ENCODE measurements at places on chromosomes 7 and 10. TPM values are rescaled to one million over a fixed set of nuclear protein-coding genes. Genes with fewer than 3 reads are reported as not detected.

The MUC12 gene
- polyA plus RNA-seq, result 0.46 TPM

The ITIH2 gene
- 0.87 TPM for polyA plus RNA-seq

The LIPM gene
- not detected for polyA plus RNA-seq

GRCh38 chr10:48477141-48477540 lies 127.7 kb downstream of the ARHGAP22 start:
- DNase-seq, result no peak

- DNase-seq, result peak; percentile 18
Measured at GRCh38 chr10:14953424-14954000, 384 bp downstream of the DCLRE1C start.

DNA sequence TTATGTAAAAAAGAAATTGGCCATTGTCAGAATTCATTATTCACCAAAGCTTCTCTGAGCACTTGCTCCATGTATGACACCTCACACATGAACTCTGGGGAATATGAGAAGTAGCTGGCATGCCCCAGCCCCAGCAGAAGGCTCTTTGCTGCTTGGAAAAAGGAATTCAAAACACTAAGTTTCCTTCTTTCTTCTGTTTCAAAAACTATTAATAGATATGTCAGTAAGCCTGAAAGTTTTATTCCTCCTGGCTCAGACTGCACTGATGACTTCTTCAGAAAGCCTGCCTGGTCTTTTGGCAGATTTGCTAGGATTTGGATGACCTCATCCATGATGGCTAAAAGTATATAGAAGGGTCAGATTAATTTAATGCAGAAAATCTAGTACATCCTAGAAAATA lies 511.0 kb downstream of the GFRA1 start:
- DNase-seq, result no peak

DNA sequence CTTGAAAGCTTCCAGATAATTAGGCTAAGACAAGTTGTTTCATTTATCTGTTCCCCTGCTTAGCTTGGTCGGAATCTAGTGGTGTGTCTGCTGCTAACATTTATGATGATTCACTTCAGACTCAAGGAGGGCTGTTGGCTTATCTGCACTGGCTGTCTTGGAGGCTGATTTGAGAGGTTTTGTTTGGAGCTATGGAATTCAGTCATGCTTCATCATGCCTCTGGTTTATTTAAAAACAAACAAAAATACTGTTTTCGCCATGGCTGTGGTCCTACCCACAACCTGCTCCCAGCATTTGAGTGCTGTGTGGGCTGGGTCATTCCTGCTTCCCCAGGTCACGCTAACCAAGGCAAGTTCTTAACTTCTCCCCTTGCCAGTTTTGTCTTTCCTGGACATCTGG lies 11.7 kb upstream of the ARPC1B start:
- no peak for DNase-seq

- DNase-seq, result no peak
Measured at GRCh38 chr10:44927352-44927751, 16.2 kb downstream of the TMEM72 start.

DNA sequence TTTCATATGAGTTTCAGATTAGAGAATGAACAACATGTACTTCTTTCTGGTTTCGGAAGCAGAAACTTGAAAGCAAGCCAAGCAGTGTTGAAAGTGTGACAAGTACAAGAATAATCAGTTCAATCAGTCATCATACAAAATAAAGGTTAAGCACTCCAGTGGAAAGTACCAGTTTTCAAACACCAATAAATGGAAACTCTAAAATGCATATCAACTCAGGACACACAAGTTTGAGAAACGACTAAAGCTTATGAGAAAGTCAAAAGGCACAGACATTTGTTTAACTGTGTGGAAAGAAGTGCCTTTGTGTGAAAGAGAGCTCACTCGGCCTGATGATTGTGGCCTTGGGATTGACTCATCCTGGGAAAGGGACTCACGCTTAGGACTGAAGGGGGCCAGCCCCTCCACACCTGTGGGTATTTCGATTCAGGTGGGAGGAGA lies 60.6 kb upstream of the AKR1C1 start:
- DNase-seq, result no peak

GRCh38 chr10:73983096-73984047 lies 14.5 kb upstream of the VCL start:
- DNase-seq, result no peak

- DNase-seq, result no peak
Measured at GRCh38 chr7:55110993-55111361, 92.2 kb downstream of the EGFR start.

DNA sequence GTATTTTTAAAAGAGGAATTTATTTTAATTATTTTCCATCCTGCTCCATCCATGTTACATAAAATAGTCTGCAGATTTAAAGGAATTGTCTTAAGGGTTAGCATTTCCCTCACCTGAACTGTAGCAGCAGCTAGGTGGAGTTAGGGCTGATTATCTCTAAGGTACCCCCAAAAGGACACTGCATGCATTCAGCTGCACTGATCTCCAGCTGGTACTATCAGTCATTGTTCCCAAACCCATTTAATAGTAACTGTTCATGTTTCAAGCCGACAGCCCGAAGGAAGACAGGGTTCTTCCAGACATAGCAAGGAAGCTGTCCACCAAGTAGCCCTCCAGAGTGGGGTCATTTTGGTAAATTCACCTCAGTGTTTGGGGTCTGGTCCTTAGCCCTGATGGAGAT lies 48.7 kb downstream of the FAM171A1 start:
- no peak for DNase-seq

DNA sequence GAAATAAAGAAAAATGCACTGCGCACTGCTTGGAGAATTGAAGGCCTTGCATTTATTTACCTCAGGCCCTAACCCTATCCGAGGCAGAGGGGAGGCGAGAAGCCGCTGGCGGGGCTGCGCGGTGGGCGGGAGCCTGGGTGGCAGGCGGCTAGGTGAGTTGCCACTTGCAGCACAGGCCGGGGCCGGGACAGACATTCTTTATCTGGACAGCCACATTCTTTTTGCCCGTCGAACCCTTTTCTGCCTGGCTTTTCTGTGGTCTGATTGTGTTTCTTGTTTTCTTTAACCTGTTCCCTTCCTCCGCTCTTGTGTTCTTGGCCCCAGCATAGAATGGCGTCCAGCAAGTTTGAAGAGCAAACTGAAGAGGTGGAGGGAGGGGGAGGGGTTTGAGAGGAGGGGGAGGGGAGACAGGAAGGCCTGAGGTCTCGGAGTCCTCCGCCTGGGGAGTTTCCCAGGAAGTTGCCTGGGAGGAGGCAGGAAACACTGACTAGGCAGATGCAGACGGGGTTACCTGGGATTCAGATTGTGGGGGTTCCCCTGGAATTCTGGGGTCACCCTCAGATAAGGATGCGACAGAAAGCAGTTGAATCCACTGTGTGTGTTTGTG lies 5.1 kb downstream of the SHH start:
- no peak for DNase-seq

- no peak for DNase-seq
Measured at GRCh38 chr10:44552726-44553125, 167.8 kb upstream of the CXCL12 start.

- no peak for DNase-seq
Measured at GRCh38 chr10:11760861-11761260, 18.7 kb downstream of the ECHDC3 start.

DNA sequence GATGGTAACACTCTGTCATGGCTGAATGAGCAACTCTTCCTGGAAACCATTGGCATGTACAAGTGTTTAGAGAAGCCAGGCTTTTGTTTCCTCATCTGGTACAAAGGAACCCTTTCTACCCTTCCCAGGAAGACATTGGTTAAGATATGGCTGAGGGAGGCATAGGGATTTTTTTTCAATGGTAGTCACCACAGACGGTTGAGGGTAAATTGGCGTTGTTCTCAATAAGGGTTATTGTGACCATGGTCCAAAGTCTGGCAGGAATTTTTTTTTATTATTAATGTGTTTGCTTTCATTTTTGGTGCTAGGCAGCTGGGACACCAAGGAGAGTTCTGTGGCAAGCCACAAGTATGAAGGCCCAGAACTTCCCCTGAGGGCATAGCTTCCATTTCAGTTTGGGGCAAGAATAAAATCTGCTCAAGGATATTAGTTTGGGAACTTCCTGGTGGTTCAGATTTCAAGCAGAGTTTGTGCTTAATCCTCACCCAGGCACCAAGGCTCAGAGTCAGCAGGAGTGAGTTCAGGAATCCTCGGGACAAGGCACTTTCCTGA lies at the start of gene PLEKHS1:
Gene PLEKHS1 (plus strand): TSS at position 502 of the 552 bp plus-strand sequence. CDS start 3,596 bp downstream, outside the sequence.
- no peak for DNase-seq

Data from left renal pelvis (tissue), 4 donors.